ENCODE measurements at places on chromosomes 5 and 9.
A peak's percentile ranks its signal among the peaks of the same experiment; 100 is the strongest.

DNA sequence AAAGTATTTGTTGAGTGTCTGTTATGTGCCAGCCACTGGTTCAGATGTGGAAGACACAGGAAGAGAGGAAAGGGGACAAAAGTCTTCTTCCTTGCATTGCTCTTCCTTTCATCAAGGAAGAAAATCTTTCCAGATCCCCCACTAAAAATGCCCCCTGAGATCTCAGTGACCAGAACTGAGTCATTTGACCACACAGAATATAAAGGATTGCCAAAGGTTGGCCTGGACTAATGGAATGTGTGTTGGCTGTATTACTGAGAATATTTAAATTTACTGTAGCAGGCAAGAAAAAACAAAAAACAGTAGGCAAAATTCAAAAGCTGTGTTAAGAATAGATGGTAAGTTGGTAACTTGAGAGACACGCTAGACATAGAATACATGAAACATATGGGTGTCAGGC lies 10.0 kb upstream of the SEPTIN8 start:
- peaks cover 42% of the 10 kb centered on the region for H3K27me3 ChIP-seq
- H3K4me3 ChIP-seq = no peak overlapping the region
- DNase-seq = no peak

DNA sequence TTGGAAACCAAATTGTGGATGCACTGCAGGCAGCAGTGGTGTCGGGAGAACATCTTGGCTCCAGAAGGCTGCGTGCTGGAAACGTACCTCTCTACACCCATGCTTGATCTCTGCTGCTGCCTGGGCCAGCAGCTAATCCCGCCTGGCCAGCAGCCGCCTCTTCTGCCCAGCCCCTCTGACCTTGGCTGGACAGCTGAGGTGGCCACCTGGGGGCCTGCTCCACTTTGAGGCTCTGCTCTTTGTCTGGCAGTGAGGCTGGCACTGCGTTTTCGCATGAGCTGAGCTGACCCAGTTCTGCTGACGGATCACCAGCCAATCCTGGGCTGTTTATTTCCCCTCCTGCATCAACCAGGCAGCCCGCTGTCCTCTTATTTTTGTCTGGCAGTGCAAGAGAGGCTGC lies 154.9 kb downstream of the TENT4A start:
- peaks cover 5% of the 10 kb centered on the region for H3K4me1 ChIP-seq
- DNase-seq = no peak

DNA sequence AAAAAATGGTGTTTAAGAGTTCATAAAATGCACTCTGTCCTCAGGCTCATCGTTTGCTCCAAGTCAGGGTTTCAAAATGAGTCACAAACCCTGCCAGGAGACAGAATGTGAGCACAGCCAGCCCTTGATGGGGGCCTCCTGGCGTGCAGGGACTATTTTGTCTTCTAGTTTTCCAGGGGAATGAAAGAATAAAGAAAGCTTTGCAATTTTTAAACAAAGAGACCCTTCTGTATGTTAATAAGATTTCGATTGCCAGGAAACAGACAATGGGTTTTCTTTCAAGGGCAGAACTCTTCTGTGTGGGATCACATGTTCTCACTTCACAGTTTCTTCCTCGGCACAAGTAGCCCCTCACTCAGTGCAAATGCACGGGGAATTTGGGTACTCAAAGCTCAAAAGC lies 121.4 kb upstream of the C6 start:
- no peak overlapping the region for H3K4me3 ChIP-seq
- H3K27me3 ChIP-seq = peaks cover 3% of the 10 kb centered on the region
- H3K4me1 ChIP-seq = peaks cover 4% of the 10 kb centered on the region
- H3K36me3 ChIP-seq = no peaks in the 10 kb centered on the region
- no peak overlapping the region for H3K27ac ChIP-seq

DNA sequence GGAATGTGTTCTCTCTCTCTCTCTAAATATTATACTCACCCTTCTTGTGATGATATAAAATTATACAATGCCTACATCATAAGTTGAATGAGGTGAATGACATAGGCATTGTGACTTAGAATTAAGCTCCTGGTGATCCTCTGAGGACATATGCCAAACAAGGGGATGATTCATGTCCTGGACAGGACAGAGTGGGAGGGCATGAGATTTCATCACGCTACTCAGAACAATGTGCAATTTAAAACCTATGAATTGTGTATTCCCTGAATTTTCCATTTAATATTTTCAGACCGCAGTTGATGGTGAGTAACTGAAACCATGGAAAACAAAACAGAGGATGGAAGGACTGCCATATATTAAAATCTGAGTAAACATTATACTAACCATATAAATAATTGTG lies 782.2 kb upstream of the NUDT12 start:
- no peak for DNase-seq
- no peak overlapping the region for H3K4me3 ChIP-seq
- H3K36me3 ChIP-seq = no peaks in the 10 kb centered on the region
- no peaks in the 10 kb centered on the region for H3K27me3 ChIP-seq

DNA sequence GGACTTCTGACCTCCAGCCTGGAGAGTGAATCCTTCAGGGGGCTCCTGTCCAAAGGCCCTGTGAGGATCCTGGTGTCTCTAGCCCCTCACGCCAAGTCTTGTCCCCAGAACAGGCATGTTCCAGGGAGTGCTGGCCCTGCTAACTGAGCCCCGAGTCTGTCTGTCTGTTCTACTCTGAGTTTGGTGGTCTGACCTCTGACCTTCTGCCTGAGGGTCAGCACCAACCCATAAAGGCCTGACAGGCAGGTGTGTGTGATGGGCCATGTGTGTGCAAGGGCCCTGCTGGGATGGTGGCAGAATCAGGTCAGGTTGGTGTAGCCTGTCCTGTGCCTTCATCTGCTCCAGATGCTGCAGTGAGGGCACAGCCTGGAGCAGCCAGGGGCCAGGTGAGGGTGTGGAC lies 46.3 kb downstream of the PHF2 start:
- DNase-seq = no peak
- H3K4me3 ChIP-seq = no peak overlapping the region
- peaks cover under 1% of the 10 kb centered on the region for H3K4me1 ChIP-seq
- no peak overlapping the region for H3K27ac ChIP-seq
- no peaks in the 10 kb centered on the region for H3K27me3 ChIP-seq

GRCh38 chr5:155193029-155193428 lies 179.5 kb downstream of the KIF4B start:
- H3K27ac ChIP-seq = no peak overlapping the region
- H3K4me3 ChIP-seq = no peak overlapping the region
- H3K36me3 ChIP-seq = no peaks in the 10 kb centered on the region
- no peak for DNase-seq
- H3K4me1 ChIP-seq = no peaks in the 10 kb centered on the region
- H3K27me3 ChIP-seq = peaks cover 7% of the 10 kb centered on the region

DNA sequence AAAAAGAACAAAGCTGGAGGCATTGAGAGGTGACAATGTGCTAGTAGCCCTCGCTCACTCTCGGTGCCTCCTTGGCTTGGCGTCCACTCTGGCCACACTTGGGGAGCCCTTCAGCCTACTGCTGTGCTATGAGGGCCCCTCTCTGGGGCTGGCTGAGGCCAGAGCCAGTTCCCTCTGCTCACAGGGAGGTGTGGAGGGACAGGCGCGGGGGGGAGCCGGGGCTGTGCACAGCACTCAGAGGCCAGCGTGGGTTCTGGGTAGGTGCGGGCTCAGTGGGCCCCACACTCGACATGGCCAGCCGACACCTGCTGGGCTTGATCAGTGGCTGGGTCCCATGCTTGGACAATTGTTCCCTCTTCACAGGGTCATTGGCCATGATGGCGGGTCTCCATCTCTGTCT lies 202.5 kb upstream of the GRAMD2B start:
- DNase-seq = no peak
- H3K4me1 ChIP-seq = no peaks in the 10 kb centered on the region
- peaks cover 13% of the 10 kb centered on the region for H3K36me3 ChIP-seq
- H3K27me3 ChIP-seq = no peaks in the 10 kb centered on the region
- H3K4me3 ChIP-seq = no peak overlapping the region

GRCh38 chr9:136829412-136829811 lies 12.9 kb upstream of the AJM1 start:
- no peaks in the 10 kb centered on the region for H3K27me3 ChIP-seq
- H3K4me3 ChIP-seq = no peak overlapping the region
- DNase-seq = no peak
- H3K4me1 ChIP-seq = peaks cover 3% of the 10 kb centered on the region
- no peak overlapping the region for H3K27ac ChIP-seq
- peaks cover 12% of the 10 kb centered on the region for H3K36me3 ChIP-seq

DNA sequence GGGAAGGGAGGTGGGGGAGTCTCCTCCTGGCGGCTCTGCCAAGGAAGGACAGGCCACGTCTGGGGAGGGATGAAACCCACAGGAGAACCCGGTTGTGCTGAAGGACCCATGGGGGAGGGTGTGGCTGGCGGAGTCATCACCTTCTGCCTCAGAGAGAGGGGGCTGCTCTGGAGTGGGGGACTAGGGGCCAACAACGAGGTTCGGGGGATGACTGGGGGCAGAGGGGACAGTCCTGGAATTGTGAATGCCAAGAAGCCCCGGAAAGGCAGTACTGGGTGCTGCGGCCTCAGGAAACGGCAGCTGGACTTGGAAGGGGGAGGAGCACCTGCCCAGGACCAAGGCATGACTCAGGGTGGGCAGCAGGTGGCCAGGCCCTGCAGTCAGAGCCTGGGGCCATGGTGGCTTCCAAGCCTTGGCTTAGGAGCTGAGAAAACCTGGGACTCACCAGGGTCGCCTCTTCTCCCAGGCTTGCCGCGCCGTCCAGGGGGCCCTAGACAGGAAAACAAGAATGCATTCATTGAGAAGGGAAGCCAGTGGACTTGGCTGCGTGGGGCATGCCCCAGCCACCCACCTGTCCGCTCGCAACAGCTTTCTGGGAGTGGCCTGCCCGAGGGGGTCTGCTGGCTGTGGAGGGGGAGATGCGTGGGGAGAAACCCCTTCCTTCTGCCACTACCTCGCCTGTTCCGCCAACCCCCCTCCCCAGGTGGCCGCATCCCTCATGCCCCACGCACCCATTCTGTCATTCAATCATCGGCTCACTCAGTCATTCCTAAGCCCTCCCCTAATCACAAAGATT lies 74.0 kb upstream of the PHYKPL start:
- peaks cover 17% of the 10 kb centered on the region for H3K36me3 ChIP-seq
- peak overlapping the region; percentile 78 for H3K27ac ChIP-seq
- H3K27me3 ChIP-seq = no peaks in the 10 kb centered on the region
- no peak overlapping the region for H3K4me3 ChIP-seq
- H3K4me1 ChIP-seq = peaks cover 78% of the 10 kb centered on the region

GRCh38 chr9:107467416-107467815 lies 22.2 kb downstream of the KLF4 start:
- H3K4me1 ChIP-seq = peaks cover 13% of the 10 kb centered on the region
- no peak for DNase-seq
- peaks cover 60% of the 10 kb centered on the region for H3K27me3 ChIP-seq
- no peak overlapping the region for H3K4me3 ChIP-seq
- H3K27ac ChIP-seq = no peak overlapping the region

- no peak for DNase-seq
- peaks cover 33% of the 10 kb centered on the region for H3K36me3 ChIP-seq
- no peak overlapping the region for H3K4me3 ChIP-seq
- no peaks in the 10 kb centered on the region for H3K27me3 ChIP-seq
These were observed 23.7 kb upstream of the MINAR2 start for GRCh38 chr5:129724222-129724621.

GRCh38 chr5:61177716-61178115 lies 15.4 kb upstream of the SMIM15 start:
- H3K4me1 ChIP-seq = no peaks in the 10 kb centered on the region
- no peak for DNase-seq
- H3K36me3 ChIP-seq = no peaks in the 10 kb centered on the region
- H3K27me3 ChIP-seq = peaks cover 3% of the 10 kb centered on the region
- no peak overlapping the region for H3K4me3 ChIP-seq
- no peak overlapping the region for H3K27ac ChIP-seq

DNA sequence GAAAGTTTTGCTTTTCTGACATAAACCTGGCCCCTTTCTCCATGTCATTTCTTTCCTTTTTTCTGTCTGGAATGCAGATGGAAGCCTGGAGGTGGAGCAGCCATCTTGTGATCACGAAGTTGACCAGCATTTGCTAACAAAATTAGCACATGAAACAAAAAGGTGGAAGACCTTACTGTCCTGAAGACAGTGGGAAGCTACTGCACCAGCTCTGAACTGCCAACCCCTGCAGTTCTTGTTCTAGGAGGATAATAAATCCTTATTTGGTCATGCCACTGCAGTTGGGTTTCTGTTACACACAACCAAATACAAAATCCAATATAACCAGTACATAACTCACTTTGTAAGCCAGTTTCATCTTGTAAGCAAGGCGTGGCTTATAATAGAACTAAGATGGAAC lies 249.4 kb upstream of the TBCA start:
- no peak for DNase-seq
- no peak overlapping the region for H3K27ac ChIP-seq

- H3K36me3 ChIP-seq = no peaks in the 10 kb centered on the region
- no peak for DNase-seq
- H3K4me3 ChIP-seq = no peak overlapping the region
- no peaks in the 10 kb centered on the region for H3K4me1 ChIP-seq
- H3K27me3 ChIP-seq = peaks cover 10% of the 10 kb centered on the region
These were observed 195.3 kb upstream of the NR4A3 start for GRCh38 chr9:99626426-99626825.

DNA sequence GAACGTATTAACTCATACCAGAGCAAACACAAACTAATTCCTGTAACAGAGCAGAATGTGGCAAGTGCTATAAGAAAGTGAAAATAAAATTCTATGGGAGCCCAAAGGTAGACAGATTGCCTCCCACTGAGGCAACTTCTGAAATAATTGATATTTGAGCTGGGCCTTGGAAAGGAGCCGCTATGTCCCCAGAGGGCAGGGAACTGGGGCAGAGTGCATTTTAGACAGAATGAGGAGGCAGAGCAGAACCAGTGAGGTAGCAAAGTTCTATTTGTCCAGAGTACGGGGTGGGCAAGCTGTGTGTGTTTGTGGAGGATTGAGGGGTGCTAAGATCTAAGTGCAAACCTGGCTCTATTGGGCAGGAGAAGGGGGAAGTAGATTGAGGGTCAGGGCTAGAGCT lies 19.8 kb downstream of the CDO1 start:
- peaks cover 11% of the 10 kb centered on the region for H3K4me1 ChIP-seq
- no peaks in the 10 kb centered on the region for H3K27me3 ChIP-seq
- no peaks in the 10 kb centered on the region for H3K36me3 ChIP-seq
- H3K27ac ChIP-seq = no peak overlapping the region
- DNase-seq = no peak
- no peak overlapping the region for H3K4me3 ChIP-seq

GRCh38 chr5:177396807-177397206 lies 3.7 kb downstream of the PFN3 start:
- peaks cover 22% of the 10 kb centered on the region for H3K27me3 ChIP-seq
- H3K4me3 ChIP-seq = no peak overlapping the region
- H3K27ac ChIP-seq = no peak overlapping the region
- H3K36me3 ChIP-seq = no peaks in the 10 kb centered on the region
- DNase-seq = no peak
- no peaks in the 10 kb centered on the region for H3K4me1 ChIP-seq

- H3K36me3 ChIP-seq = peaks cover 5% of the 10 kb centered on the region
- H3K27me3 ChIP-seq = no peaks in the 10 kb centered on the region
- peaks cover 27% of the 10 kb centered on the region for H3K4me1 ChIP-seq
- H3K27ac ChIP-seq = peak overlapping the region; percentile 25
- no peak overlapping the region for H3K4me3 ChIP-seq
- DNase-seq = no peak
These were observed 47.3 kb downstream of the SLC12A7 start for GRCh38 chr5:1064383-1065142.

All from nephron progenitor cell (in vitro differentiated cells).